ENCODE measurements at places on chromosomes 5 and 9.

DNA sequence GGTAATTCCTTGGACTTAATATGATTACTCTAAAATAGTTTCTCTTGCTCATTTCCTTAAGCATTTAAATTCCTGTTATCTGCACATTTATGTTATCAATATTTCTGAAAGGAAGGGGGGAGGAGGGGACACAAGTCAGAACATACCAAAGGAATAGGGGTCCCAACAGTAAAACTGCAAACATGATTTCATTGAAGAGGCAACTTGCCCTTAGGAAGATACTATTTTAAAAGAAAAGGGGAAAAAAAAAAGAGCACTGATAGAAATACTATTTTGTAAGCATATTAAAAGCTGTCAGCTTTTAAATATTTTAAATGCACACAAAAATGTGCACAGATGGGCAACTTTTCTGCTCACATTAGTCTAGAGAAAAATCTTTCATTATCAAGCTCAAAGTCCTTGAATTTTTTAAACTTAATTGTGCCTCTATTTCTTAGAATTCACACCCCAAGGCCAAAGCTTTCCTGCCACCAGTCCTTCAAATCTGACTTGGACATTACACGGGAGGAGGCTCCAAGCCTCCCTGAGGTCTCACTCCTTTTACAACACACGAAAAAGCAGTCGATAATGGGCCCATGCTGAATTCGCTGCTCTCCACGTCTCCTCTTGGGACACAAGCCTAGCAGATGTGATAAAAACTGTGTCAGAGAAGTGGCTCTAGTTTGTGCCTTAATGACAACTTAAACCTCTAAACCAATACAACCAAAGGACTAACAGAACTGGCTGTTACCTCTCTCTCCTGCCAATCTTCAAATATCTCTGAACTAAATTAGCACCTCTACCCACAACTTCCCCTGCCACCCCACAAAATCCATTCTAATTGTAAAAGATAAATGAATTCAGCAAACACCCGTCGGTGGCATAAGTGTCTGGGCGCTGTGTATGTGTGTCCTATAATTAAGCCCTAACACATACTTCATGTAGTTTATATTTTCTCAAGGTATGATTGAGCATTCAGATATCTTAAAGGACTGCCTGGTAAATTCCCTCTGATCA, 154.3 kb downstream of the DENND1A start:
- no peak for DNase-seq

GRCh38 chr9:16459421-16460148, 410.9 kb downstream of the BNC2 start:
- no peak for DNase-seq

DNA sequence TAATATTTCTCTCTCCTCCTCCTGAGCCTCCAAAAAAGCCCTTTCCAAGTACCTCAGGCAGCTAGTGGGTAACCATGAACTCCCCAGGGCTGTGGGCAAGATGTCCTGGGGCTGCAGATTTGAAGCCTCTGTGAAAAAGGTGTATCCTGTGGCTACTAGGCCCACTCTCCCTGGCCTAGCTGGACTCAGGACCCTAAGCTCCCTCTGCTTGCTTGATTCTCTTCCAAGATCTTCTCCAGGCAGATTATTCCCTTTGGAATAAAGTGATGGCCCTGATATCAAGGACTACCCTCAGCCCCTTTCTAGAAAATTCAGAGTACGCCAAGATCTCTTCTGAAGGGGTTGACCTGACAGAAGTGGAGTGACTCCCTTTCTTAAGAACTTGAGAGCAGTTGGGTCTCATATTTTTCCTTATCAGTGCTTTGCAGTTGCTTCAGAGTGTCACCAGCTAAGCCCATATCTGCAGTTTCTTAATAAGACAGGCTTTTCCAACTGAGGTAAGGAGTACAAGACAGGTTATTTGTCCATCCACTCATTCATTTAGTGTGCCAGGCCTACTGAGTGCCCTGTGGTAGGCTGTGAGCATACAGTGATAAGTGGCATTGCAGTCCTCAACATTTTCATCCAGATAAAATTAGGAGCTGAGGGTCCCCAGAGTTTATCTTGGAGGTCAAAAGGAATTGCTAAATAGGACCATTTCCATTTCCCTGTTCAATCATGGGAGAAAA, 42.5 kb downstream of the CYSTM1 start:
- no peak for DNase-seq

DNA sequence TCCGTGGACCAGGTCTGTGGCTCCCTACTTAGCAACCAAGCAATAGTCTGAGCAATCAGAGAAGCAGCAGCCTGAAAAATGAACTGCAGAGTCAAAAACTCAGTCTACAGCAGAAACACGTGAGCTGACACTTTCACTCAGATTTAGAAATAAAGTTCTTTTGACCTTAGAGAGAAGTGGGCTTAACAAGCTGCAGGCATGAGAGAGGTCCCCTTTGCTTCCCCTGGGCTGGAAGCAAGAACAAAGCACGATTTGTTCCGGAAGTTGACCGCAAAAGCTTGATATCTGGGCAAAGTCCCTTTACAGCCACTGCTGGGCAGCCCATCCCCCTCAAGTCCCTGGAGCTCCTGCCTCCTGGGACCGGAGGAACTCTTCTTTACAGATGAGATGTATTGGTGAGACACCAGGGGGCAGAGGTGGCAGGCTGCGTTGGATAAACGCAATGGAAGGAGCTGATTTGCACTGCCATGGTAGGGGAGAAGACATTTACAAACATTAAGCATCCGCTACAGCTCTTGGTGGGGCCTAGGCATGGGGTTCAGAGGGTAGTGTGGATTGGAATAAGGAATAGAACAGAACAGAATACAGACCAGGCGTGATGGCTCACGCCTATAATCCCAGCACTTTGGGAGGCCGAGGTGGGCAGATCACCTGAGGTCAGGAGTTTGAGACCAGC, 5.8 kb upstream of the SOWAHA start:
- no peak for DNase-seq

GRCh38 chr5:93053825-93054224, 527.2 kb downstream of the NR2F1-AS1 start:
- DNase-seq, result no peak

- DNase-seq, result no peak
Observed at GRCh38 chr9:105278751-105279150, 34.3 kb downstream of the SLC44A1 start.

DNA sequence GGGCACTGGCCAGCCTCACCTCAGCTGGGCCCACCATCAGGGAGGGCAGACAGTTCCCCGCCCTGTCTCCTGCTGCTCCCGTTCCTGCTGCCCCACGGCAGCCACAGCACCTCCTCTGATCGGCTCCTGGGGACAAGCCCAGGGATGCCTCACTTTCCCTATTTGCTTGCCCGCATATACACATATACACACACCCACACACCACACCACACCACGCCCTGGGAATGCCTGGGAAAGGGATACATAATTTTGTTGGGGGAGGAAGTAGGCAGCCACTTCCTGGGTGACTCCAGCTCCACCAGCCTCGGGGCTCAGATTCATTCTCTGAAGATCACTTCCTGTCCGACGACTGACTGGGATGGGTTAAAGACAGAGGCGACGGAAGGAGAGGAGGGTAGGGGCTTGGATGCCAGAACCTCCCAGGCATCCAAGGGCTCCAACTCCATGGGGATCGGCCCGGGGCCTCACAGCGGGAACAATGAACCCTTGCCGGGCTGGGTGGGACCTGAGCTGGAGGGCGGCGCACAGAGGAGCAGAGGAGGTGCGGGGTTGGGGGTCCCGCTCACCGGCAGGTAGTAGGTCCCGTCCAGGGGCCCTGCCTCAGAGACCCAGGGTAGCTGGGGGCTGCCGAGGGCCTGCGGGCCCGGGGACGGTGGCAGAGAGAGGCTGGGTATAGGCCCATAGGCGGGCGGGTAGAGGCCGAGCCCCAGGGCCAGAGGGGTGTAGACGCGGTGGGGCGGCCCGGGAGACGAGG, 2.0 kb upstream of the MZB1 start:
- no peak for DNase-seq

DNA sequence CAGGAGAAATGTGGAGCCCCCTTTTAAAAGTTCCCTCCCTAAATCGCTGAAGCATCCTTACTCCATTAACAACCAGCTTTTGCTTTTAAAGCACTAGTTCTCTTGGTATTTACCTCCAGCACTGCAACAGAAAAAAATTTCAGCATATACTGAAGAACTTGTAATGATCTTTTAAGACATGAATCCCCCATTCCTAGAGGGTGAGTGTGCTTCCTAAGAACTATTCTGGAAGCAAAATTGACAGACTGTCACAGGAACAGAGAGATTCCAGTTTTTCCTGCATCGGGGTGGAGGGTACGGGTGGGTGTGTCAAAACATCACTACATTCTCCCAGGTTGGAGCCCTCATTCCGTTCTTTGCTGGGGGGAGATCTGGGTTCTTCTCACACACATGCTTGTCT, 151.9 kb downstream of the EBF1 start:
- no peak for DNase-seq

- DNase-seq, result no peak
Observed at GRCh38 chr5:24904981-24905517, 260.3 kb upstream of the CDH10 start.

DNA sequence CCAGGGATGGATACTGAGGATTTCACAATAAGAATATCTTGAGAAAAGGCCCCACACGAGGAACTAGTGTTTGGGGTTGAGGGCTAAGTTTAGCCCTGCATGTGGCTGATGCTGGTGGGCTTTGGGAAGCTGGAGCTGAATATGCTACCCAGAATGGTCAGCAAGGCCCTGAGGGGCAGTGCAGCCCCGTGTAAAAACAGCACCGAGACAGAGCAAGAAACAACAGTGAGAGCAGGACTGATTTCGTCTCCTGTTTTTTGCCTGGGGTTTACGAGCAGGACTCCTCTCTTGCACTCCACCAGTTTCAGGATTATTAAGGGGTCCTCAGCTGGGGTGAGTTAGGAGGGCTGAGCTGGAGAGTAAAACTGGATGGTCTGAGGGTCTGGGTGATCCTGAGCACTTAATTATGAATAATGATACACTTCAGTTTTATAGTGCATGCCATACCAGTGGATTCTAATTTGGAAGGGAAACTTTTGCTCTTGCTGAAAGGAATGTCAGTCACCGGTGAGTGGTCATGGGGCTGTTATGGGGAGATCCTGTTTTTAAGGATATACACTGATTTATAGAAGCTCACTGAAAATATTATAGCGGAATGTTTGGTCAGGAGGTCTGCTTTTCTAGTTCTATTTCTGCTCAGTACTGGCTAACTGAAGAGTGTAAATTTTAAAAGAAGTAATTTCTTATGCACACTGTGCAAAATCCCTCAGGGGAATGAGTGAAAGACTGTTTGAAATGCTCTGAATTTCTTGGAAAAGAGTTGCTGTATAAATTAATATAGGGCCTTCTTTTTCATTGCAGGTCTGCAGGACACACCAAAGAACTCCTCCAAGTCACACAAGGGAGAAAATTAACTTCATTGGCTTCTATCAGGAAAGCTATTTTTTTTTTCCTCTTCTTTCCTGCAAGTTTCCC, 42.7 kb upstream of the NFIB start:
- no peak for DNase-seq

GRCh38 chr5:163310997-163311396, 126.4 kb upstream of the CCNG1 start:
- DNase-seq, result no peak

- no peak for DNase-seq
Observed at GRCh38 chr9:3398232-3398648, 127.6 kb downstream of the RFX3 start.

DNA sequence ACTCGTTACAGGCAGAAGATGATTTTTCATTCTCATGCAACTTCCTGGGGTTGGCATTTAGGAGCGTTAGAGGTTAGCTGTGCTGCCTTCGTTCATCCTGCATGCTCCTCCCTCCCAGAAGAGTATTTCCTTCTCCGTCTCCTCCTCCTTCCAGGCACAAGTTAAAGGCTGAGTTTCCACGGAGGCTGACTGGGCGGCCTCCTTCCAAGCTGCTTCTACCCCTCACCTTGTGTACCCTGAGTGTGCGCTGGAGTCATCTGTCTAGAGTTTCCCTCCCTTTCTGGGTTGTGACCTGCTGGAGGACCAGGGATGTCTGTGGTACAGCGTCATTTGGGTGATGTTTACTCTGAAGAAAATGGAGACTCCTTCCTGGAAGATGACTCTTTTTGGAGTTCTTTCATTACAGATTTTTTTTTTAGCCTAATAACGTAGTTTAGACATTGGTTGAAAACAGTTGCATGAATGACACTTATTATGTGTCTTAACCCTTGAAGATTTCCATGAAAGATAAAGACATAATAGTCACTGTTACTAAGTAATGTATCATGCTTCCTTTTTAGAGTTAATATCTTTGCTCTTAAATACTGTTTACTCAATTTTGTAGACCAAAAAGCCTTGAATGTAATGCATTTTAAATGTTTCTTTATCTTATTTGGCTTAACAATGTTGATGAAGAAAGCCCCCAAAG, 146.9 kb downstream of the TENT4A start:
- no peak for DNase-seq

- DNase-seq, result no peak
Observed at GRCh38 chr9:109781541-109782197, 1.7 kb downstream of the PALM2AKAP2 start.

GRCh38 chr5:138606378-138607064, 31.3 kb upstream of the HSPA9 start:
- no peak for DNase-seq

- DNase-seq, result peak; percentile 46
Observed at GRCh38 chr5:139745800-139746690, 49.6 kb upstream of the PSD2 start.

- peak; percentile 46 for DNase-seq
Observed at GRCh38 chr5:179858241-179858585, 404 bp downstream of the MRNIP start.

DNA sequence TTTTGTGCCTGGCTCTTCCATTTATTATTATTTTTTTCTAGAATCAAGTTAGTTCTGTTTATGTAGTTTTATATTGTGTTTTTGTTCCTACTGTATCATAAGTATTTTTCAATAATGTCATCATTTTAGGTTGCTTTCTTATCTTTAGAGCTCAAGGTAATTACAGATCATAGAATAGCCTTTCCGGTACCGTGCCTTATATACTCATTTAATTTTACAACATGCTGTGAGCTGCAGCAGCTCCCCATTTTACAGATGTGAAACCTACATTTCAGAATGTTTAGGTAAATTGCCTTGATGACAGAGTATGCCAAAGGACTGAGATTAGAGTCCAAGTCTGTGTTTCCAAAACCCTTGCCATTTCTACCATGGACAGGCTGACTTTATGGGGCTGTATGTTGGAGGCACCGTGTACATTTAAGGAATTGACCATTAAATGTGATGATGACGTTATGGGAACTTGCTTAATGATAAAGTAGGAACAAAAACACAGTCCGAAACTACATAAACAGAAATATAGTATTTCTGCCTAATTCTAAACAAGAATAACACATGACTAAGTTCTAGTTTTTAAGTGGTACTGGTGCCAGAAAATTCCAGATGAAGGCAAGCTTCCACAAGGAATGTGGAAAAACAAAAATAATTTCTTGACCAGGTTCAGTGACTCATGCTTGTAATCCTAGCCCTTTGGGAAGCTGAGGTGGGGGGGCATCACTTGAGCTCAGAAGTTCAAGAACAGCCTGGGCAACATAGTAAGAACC, 97.7 kb downstream of the IQGAP2 start:
- DNase-seq, result no peak
